ENCODE measurements at places on chromosomes 2 and 18. TPM values are rescaled to one million over a fixed set of nuclear protein-coding genes. Genes with fewer than 3 reads are reported as not detected.

The PLA2R1 gene
- 12.5 TPM for total RNA-seq

The ITGB6 gene
- total RNA-seq: 46.1 TPM

The TLX2 gene
- not detected for total RNA-seq

The C2orf66 gene
- total RNA-seq: 1.2 TPM

GRCh38 chr18:45562567-45563479 lies 52.5 kb upstream of the SLC14A2 start:
- DNase-seq: no peak

The GAREM1 gene
- total RNA-seq: 13.4 TPM

The MIB1 gene
- total RNA-seq: 35.0 TPM

The UGT1A8 gene
- total RNA-seq: not detected

The KCNK3 gene
- total RNA-seq: 2.3 TPM

GRCh38 chr2:95401480-95401879 lies 1.0 kb upstream of the FAHD2A start:
- DNase-seq: no peak

DNA sequence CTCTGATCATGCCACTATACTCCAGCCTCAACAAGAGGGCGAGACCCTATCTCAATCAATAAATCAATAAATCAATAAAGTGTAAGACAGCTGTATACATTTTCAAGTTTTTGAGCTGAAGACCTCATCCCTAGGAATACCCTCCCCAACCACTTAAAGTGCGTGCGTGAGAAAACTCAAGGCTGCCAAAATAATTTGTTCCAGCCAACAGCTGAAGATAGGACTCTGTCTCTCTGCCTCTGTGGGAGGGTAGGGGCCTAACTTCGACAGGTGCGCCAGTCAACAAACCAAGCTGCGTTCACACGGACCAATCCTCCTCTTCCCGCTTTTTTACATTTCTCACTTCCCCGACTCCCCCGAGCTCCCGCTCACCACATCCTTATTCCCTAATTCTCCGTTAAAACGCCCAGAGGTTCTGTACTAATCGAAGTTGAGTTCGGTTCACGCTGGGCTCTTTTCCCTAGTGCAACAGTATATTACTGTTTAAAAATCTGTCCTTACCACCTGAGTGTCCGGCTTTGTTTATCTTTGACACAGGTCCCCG lies 618 bp downstream of the POLR2D start:
- DNase-seq: no peak

GRCh38 chr2:62458671-62459081 lies 47.3 kb downstream of the TMEM17 start:
- no peak for DNase-seq

The GPR39 gene
- total RNA-seq: 0.16 TPM

DNA sequence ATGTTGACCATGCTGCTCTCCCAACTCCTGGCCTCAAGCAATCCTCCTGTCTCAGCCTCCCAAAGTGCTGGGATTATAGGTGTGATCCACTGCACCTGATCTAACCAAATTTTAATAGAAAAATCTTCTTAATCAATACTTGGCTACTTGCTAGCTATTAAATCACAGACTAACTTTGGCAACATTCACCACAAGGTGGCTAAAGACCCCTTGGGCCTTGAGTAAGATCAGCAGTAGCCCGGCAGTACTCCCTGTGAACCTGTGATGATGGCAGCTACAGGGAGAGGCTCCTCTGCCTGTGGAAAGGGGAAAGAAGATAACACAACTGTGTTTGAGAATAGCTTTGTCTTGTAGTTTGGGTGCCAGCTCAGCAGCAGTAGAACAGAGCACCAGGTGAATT lies 102.9 kb downstream of the SLC39A10 start:
- no peak for DNase-seq

GRCh38 chr2:176177580-176178037 lies 10.9 kb upstream of the HOXD1 start:
- no peak for DNase-seq

The DCDC2C gene
- 0.33 TPM for total RNA-seq

GRCh38 chr18:80166725-80167124 lies 57.7 kb downstream of the ADNP2 start:
- no peak for DNase-seq

- no peak for DNase-seq
Observed at GRCh38 chr2:168601741-168602140, 145.7 kb downstream of the CERS6 start.

GRCh38 chr2:216603010-216603883 lies 30.0 kb upstream of the IGFBP2 start:
- no peak for DNase-seq

The REG3G gene
- not detected for total RNA-seq

The MTA3 gene
- total RNA-seq: 31.4 TPM

DNA sequence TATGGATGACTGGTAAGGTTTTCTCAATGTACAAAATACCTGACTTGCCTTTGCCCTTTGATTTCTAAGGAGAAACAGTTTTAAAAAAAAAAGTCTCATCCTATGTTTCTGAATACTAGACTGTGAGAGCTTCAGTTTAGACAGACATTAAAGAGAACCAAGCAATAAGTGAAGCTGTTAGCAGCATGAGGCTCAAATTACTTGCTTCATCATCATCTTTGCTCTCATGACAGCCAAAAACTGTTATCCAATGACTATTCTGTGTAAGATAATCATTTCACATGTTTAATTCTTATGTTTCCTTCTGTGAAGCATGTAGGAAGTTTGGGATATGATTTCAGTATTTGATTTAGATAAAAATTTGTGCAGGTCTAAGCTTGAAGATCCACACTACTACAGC lies 129.2 kb downstream of the COMMD1 start:
- DNase-seq: no peak

The SLC5A7 gene
- total RNA-seq: under 0.01 TPM

The LRRTM4 gene
- 1.6 TPM for total RNA-seq

DNA sequence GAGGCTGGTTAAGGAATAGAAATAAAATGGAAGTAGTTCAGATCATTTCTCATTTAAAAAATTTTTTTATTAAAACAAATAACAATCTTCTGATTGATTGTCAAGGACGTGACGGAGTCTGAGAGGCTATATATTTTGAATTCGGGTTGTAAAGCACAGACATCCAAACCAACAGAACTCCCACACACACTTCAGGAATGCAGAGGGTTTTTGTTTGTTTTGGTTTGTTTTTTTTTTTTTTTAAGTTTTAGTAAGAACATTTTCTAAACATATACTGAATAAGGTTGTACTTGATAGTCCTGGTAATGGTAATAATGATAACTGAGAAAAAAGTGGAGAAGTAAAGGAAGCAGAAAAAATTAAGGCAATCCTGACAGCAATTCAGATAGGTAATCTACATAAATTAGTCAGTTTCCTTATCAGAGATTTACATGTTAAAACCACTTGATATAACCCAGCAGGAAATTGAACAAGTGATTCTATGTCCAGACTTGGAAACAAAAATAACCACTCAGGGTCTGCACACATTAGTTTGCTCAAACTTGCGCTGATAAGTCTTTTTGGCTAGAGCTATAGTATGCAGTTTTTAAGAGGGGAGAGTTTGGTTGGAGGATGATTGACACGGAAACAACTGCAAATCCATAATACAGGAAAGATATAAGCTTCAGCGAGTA lies 51.5 kb upstream of the CTAGE1 start:
- DNase-seq: no peak

DNA sequence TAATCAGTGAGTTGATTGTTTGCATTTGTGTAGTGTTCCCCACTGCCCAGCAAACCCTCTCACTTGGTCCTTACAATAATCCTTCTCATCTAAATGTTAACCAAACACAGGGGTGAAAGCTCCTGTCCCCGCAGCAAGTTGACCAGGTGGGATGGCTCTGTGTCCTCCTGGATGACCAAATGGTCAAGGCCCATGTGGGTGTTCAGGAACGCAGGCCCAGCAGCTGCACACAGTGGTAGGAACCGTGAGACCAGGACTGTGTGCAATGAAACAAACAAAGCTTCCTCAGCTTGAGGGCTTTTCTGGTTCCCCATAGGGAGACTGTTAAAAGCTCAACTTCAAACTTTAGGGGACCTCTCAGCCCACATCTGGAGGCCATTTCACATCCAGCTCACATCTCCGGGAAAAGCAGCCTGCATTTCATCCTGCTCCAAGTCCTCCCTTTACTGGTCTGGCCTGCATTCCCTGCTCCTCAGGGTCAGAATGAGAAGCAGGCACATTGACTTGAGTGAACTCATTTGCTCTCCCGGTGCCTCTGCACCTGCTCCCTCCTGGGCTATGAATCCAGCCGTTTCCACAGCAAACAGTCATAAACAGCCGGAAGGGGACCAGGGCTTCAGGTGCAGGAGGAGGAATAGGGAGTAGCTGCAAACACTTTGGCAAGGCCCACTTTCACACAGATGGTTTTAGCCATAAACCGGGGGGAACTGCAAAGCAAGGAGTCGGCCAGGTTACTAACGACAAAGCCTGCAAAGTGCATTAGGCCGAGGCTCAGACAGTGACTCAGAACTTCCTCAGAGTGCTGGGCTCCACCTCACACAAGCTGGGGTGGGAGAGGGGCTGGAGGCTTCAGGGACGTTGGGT lies 144.7 kb downstream of the CAPN13 start:
- no peak for DNase-seq

GRCh38 chr2:118145207-118145606 lies 56.9 kb downstream of the INSIG2 start:
- no peak for DNase-seq

DNA sequence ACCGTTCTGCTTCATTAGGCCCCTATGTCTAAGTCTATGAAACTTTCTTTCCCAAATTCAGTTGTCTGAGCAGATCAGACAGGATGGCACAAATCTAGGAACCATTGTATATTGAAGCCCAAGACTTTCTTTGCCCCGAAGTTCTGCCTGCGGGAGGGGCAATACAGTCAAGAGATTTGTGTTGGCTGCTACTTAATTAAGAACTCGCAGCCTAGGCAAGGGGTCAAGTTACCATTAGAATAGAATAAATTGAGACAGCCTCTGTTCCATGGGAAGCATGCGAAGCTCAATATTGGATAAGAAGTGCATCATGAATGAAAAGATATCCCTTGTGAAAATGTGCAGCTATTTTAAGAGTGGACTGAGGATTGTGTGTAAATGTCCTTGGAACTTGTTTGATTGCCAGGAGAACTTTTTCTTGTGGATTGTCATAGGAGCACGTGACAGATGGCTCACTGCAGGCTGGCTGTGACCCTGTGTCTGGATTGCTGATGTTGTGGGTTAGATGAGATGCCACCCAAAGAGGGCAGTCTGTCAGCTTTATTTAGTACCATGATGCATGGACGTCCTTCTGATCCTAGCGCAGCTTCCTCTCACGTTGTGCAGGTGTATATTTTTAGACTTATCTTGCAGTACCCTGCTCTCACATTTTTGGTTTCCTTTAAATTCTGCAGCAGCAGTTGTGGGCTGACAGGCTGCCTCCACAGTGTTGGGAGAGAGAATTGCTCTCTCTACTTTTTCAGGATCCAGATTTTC lies 30.9 kb downstream of the HAUS1 start:
- DNase-seq: no peak

- no peak for DNase-seq
Observed at GRCh38 chr2:11533278-11534070, at the start of gene GREB1. Gene GREB1, plus strand, starts transcription at chr2:11534045. Its CDS starts 22,570 bp downstream, at chr2:11556615.

Measured in breast epithelium (tissue), 4 donors.